PC-9 (cell line): ENCODE measurements at places on chromosomes 7 and 10.

DNA sequence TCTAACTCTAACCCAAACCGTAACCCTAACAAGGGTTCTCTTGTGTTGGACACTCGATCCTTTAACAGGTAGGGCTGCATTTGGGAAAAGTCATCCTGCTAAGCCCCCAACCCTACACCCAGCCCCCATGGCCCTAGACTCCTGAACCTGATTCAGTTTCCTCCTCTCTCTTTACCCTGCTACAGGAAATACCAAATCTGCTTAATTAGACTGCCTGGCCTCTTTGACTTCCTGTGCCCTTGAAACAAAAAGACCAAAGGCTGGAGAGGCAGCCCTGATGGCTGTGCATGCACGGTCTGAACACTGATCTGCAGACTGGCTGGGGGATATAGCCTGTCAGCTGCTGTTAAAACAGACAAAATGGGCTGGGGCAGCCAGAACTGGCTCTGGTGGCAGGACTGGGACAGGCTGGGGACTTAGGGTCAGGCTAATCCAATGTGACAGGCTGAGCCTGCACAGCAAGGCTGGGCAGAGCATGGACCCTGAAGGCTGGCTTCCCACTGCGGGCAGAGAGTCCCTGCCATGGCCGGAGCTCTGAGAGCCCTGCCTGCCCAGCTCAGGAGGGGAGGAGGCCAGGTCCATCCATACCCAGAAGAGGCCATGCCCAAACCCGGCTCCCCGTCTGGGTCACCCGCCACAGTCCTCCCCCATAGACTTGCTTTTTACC, 51.0 kb upstream of the MSMB start:
- no peaks in the 10 kb centered on the region for H3K36me3 ChIP-seq
- H3K4me1 ChIP-seq, result no peaks in the 10 kb centered on the region
- DNase-seq, result no peak
- no peak overlapping the region for H3K4me3 ChIP-seq
- no peaks in the 10 kb centered on the region for H3K27me3 ChIP-seq
- H3K27ac ChIP-seq, result no peak overlapping the region

GRCh38 chr7:97006055-97006815, 882 bp downstream of the DLX6 start:
- no peaks in the 10 kb centered on the region for H3K36me3 ChIP-seq
- peaks cover 14% of the 10 kb centered on the region; the same call in 1 of the 2 replicates for H3K27me3 ChIP-seq
- no peaks in the 10 kb centered on the region for H3K4me1 ChIP-seq
- no peak overlapping the region for H3K27ac ChIP-seq

- H3K36me3 ChIP-seq, result no peaks in the 10 kb centered on the region
- H3K4me1 ChIP-seq, result no peaks in the 10 kb centered on the region
- H3K4me3 ChIP-seq, result no peak overlapping the region
These were observed 312.8 kb downstream of the PHTF2 start for GRCh38 chr7:78111386-78111785.

- no peaks in the 10 kb centered on the region for H3K36me3 ChIP-seq
- H3K27me3 ChIP-seq, result no peaks in the 10 kb centered on the region
- DNase-seq, result no peak
- no peaks in the 10 kb centered on the region for H3K4me1 ChIP-seq
- no peak overlapping the region for H3K27ac ChIP-seq
- H3K4me3 ChIP-seq, result no peak overlapping the region
These were observed 622 bp upstream of the COL1A2 start for GRCh38 chr7:94394109-94394436.

GRCh38 chr7:76260171-76260703, 42.2 kb upstream of the HSPB1 start:
- no peak for DNase-seq
- no peaks in the 10 kb centered on the region for H3K4me1 ChIP-seq
- H3K27ac ChIP-seq, result no peak overlapping the region

- H3K27ac ChIP-seq, result no peak overlapping the region
- H3K27me3 ChIP-seq, result no peaks in the 10 kb centered on the region
- H3K36me3 ChIP-seq, result no peaks in the 10 kb centered on the region
- no peak for DNase-seq
- no peak overlapping the region for H3K4me3 ChIP-seq
- H3K4me1 ChIP-seq, result no peaks in the 10 kb centered on the region
These were observed 72.8 kb upstream of the PPIF start for GRCh38 chr10:79274279-79275104.

DNA sequence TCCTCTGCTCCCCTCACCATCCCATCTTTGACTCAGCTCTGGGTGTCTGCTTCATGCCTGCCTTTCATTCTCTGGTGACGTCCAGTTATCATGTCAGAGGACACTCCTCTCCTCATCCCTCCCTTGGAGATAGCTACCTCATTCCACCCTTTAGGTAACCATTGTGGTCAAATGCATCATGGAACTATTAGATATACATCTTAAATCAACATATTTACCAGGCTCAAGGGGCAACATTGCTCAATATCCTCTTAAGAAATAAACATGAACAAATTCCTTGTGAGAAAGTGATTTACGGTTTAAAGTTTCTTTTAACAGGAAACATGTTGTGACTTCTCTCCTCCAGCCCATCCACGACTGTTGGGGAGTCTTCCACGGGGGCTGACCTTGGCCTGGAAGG, 511.6 kb upstream of the IGFBP3 start:
- H3K27ac ChIP-seq, result peak overlapping the region; percentile 47
- H3K4me1 ChIP-seq, result peaks cover 16% of the 10 kb centered on the region

DNA sequence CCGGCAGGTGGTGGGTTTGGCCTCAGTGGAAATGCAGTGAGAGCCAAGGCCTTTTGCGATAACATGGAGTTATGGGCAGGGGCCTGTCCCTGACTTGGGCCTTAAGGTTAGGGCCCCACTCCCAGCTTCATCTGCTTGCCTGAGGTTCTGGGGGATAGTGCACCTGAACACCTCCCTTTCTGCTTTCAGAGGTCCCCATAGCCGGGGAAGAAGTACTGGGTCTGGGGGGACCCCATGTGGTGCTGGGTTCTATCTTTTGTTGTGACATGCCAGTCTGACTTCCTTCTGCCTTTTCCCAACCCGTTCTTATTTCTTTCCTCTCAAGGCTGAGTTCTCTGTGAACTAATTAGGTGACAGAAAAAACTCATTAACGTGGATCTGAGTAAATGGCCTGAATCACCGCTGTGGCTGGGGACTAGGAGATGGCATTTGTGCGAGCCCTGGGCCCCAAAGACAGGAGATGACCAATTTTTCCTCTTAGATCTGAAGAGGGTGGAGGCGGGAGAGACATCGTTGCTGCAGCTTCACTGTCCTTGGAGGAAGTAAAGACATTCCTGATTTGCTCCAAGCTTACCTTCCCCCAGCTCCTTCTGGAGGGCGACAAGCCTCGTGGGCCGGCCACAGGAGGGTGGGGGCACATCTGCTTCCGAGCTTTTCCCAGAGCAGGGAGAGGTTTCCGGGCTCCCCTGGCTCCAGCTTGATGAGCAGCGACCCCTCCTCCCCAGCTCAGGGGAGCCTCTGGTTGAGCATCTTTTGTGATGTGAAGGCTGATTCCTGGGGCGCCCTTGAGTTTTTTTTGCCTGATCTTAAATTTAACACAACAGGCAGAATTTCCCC, 2.0 kb downstream of the AGAP3 start:
- no peaks in the 10 kb centered on the region for H3K27me3 ChIP-seq
- H3K36me3 ChIP-seq, result no peaks in the 10 kb centered on the region
- H3K4me3 ChIP-seq, result peak overlapping the region; percentile 100

DNA sequence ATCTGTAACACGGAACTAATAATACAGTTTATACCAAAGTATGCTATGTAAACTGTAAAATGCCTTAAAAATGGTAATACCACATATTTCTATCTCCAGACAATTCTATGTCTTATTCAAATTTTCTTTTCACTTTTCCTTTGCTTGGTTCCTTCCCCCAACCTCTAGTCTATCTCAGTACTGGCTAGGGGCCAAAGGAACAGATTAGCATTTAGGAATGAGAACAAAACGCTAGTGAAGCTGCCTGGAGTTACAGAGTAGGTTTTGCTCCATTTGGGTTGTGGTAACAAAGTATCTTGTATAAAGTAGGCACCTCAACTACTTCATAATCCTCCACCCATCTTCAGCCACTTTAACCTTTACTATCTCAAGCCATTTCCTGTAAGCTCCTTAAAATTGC, 94.1 kb downstream of the HBP1 start:
- no peak overlapping the region for H3K27ac ChIP-seq
- H3K27me3 ChIP-seq, result no peaks in the 10 kb centered on the region
- no peaks in the 10 kb centered on the region for H3K4me1 ChIP-seq
- no peak for DNase-seq
- H3K4me3 ChIP-seq, result no peak overlapping the region
